ENCODE measurements at places on chromosomes 2 and 18. TPM values are rescaled to one million over a fixed set of nuclear protein-coding genes. Genes with fewer than 3 reads are reported as not detected.

CYBRD1 gene
- 62.8 TPM for total RNA-seq

IL36G gene
- not detected for total RNA-seq

NEU2 gene
- total RNA-seq = not detected

- DNase-seq = no peak
Observed at GRCh38 chr2:30484995-30485394, 37.9 kb downstream of the LCLAT1 start.

- no peak for DNase-seq
Observed at GRCh38 chr18:48184118-48184517, 225.1 kb downstream of the ZBTB7C start.

GRCh38 chr2:151974988-151975387 is 123.9 kb downstream of the CACNB4 start:
- DNase-seq = no peak

DNA sequence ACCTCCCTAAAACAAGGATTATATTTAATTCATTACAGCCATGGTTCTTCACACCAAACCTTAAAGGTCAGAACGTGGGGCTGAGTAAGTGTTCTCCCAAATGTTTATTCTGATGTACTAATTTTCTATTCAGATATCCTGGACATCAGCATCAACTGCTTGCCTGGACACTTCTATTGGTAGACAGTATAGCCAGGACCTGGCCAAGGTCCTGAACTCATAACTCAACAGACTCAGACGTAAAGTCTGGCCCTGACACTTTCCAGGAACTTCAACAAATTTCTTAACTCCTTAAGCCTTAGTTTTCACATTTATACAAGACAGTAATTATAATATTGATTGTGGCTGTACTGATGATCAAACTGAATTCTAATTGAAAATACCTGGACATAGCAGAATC is 89.1 kb downstream of the AKAIN1 start:
- DNase-seq = no peak

DNA sequence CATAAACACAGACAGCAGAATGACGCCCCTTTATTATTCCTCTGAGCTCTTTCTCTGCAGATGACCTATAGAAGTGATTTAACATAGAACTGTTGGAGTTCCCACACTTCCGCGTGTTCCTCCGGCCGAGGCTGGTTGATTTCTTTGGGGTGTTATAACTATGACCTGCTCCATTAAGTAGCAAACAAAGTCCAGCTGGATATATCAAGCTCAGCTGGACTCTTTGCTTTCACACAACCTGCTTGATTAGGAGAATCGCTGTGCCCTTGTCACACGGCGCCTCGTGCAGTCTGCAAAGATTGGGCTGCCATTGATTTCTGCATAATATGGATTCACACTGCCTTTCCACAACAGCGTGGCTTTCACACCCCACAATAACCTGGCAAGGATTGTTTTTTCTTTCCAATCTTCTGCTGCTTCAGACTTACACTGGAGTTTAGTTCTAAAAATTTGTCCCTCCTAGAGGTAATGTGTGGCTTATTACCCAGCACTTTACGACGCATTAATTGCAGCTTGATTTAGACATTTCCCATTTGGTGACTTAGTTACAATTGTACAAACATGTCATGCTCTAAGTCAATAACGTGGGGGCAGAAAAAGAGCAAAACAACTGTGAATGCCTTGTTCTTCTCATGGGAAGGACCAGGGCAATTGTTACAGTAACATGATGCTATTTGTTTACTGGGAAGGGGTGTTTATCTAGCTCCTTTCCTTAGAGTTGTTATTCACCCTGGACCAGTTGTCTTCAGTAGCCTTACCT is 485.7 kb downstream of the TXNL1 start:
- DNase-seq = no peak

CAPN13 gene
- total RNA-seq = not detected

EFR3B gene
- under 0.01 TPM for total RNA-seq

MAP3K19 gene
- total RNA-seq = not detected

GRCh38 chr18:34397286-34397896 is 172.7 kb upstream of the NOL4 start:
- DNase-seq = no peak

MRPS5 gene
- 21.7 TPM for total RNA-seq

- no peak for DNase-seq
Observed at GRCh38 chr2:162226836-162227235, 16.4 kb downstream of the FAP start.

DNA sequence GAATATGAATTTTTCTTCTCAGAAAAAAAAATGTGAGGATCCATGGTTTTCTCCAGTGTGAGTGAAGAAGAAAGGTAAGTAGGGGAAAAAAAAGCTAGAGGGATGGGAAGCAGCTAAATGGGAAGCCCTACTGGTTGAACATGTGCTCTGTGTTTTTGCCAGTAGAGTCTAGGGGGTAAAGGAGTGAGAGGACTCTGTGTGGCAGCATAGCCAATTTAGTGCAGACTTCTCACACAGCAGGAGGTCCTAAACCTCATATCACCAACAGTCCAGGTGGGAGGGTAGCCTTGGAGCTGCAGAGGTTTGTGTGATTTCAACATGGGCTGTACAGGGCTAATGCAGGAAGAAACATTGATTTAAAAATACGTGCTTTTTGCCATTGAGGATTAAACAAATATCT is 334.5 kb upstream of the SPHKAP start:
- no peak for DNase-seq

- no peak for DNase-seq
Observed at GRCh38 chr18:8771930-8772329, 66.6 kb downstream of the MTCL1 start.

- no peak for DNase-seq
Observed at GRCh38 chr2:20423359-20423758, 23.5 kb upstream of the RHOB start.

MC2R gene
- total RNA-seq = not detected

DNA sequence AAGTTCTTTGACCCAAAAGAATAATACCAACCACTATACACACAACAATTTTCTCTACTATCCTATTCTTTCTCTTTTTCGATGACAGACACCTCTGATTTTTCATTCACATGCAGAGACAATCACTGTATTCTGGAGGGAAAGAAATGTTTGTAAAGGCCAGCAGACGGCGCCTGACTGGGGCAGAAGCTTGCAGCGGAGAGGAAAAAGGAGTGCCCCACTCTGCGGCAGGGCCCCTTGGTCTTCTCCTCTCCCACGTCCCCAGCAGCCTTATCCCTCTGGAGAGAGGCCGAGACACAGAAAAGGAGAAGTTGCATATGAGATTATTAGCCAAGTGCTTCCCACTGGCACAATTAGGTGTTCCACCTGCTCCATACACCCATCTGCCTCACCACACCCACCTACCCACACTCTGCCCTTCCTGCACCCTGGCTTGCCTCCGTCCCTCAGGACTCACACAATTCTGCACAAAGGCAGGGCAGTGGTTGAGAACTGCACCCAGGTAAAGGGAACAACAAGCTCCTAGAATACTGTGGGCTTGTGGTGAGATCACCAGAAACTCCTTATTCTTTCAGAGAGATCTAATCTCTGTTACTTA is 687.3 kb downstream of the NRXN1 start:
- no peak for DNase-seq

KRCC1 gene
- total RNA-seq = 35.4 TPM

DNA sequence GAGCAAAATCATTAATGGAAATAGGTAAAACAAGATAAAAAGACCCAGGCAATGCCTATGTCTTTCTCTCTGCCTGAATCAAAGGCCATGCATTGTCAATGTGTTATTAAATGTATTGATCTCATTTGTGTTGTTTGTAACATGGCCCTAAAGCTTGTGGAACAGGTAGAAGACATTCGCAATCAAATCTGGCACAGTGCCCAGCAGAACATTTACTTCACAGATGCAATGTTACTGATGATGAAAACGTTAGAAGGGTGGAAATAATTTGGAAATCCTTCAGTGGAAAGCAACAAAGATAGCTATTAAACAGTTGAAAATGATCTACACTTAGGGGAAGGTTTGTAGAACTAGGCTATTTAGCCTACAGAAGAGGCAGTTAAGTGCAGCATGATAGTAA is 368.2 kb downstream of the EPHA4 start:
- no peak for DNase-seq

- DNase-seq = peak; percentile 35
Observed at GRCh38 chr18:63676526-63677323, 15.0 kb upstream of the SERPINB3 start.

GRCh38 chr2:212815453-212815852 is 276.9 kb upstream of the ERBB4 start:
- no peak for DNase-seq

- no peak for DNase-seq
Observed at GRCh38 chr2:130848526-130849210, 12.0 kb downstream of the ARHGEF4 start.

PROC gene
- total RNA-seq = 1.4 TPM

- peak; percentile 30 for DNase-seq
Observed at GRCh38 chr2:214489702-214490101, 78.8 kb downstream of the VWC2L start.

DNA sequence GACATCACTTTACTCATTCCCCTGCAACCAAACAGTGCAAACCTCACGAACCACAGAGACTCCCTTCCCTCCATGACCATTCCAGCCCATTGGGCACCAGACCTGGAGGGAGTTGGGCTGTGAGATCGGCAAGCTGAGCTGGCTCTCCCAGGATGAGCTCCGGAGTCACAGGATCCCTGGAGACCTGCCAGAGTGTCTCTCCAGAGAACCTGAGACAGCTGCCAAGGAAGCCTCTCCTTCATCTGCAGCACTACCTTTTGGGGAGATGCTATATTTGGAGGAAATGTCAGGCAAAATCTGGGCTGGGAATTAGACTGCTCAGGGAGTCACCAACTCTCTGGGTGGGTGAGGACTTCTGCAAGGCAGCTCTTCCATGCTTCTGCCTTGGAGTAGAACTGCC is 417.4 kb downstream of the TNS1 start:
- no peak for DNase-seq

- no peak for DNase-seq
Observed at GRCh38 chr18:71827301-71827700, 716.8 kb downstream of the CBLN2 start.

- no peak for DNase-seq
Observed at GRCh38 chr2:177279847-177280246, 15.3 kb upstream of the NFE2L2 start.

SCN9A gene
- total RNA-seq = 1.3 TPM

TRIM43 gene
- total RNA-seq = not detected

DNA sequence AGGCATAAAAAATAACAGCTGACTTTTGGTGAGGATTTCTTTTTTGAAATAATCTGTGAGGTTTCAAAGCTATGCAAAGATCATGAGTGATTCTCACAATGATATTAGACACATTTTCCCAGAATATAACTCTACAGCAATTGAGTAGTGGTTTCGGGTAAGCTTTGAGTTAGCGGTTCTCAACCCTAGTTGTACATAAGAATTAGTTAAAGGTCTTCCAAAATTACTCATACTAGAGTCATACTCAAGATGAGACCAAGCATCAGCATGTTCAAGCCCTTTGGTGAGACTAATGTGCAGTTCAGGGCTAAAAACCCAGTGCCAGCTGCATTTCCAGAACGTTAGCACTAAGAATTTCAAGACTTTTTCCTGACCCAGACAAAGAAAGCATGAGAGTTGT is 31.1 kb downstream of the DSG4 start:
- peak; percentile 39 for DNase-seq

PRKCE gene
- 15.4 TPM for total RNA-seq

- no peak for DNase-seq
Observed at GRCh38 chr2:97714950-97715652, 1.7 kb downstream of the ZAP70 start.

TSPYL6 gene
- not detected for total RNA-seq

- DNase-seq = no peak
Observed at GRCh38 chr2:27549303-27549702, 33.5 kb upstream of the ZNF512 start.

- no peak for DNase-seq
Observed at GRCh38 chr2:191360918-191361317, 115.7 kb downstream of the MYO1B start.

DNA sequence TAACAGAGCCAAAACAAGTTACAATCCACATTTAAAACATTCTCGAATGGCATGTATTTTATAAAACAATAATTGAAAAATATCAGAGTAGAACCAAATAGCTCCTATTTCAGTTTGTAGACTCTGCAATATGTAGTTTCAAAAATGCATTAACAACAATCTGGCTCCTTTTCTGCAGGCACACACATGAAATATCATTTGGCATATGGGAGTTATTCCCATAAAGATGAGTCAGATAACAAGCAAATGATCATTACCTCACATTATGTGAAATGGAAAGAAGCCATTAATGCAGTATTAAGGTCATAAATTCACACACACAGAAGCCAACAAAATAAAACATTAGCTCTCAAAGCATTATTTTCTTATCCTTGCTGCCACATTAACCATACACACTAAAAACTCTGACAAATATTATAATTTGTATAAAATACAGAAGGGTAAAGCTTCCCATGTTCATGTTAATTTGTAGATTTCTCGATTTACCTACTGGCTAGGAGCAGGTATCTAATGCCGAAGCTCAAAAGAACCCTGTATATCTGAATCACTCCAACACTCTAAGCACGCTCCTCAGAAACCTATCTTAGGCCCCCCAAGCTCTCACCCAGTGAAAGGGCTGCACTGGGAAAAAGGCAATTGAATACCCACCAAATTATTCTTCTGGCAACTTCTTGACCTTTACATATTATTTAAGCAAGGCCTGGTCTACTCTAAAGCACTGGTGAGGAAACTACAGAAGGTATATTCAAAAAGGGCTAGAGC is 13.8 kb downstream of the NBAS start:
- no peak for DNase-seq

DNA sequence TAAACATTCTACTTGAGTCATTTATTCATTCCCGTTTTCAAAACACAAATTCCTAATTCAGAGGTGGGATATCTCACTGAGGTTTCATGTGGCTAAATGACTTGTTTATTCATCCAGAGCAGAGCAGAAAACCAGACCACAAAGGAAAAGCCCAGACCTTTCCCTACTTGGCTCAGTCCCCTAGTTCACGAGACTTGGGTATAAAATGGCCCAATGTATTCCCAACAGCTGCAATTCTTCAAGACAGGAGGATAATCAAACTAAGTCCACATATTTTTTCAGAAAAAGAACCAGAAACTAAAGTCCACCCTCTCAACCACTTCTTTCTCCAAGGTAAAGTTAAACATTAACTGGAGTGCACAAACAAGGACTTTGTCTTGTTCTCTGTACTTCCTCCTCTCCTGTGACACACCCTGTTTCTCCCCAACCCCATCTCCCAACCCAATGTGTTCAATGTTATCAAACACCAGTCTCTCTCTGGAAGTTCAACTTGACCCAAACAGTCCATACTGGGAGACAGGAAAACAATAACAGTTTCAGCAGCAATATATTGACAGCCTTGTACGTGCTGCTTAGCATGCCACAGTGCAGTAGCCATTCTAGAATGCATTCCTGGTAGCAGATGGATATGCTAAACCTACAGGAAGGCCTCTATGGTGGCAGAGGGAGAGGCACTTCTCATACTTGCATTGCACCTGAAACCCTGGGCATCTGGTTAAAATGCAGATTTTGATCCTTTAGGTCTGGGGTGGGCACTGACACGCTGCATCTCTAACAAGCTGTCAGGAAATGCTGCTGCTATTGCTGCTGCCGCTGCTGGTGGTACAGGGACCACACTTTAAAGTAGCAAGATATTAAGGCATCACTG is 110.7 kb downstream of the INO80D start:
- no peak for DNase-seq

Data from mammary epithelial cell (primary cell).